ENCODE measurements at places on chromosomes 3 and 15.

- no peak for DNase-seq
These were observed 329.5 kb downstream of the OCA2 start for GRCh38 chr15:27769652-27770051.

DNA sequence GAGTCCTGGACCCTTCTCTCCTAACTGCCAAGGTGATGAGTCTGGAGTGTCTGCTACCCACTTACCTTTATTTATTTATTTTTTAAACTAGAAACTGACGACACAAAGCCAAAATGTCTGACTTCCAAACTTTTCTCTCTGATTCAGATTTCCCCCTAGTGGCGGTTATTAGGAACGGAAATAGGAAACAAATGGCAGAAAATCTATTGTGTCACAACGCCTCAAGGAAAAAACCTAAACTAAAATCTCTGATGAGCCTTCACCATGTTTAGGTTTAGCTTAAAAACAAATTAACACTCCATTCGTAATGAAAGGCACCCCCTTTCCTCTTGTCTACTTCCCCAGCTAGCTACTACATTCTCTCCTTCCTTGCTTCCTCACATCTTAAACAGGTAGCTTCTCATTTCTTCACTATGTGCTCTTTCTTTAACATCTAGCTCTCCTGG lies 94.0 kb upstream of the MEX3B start:
- no peak for DNase-seq

- no peak for DNase-seq
These were observed 3.5 kb downstream of the NSMCE3 start for GRCh38 chr15:29266052-29266582.

- DNase-seq: no peak
These were observed 135.9 kb upstream of the TGFBR2 start for GRCh38 chr3:30470496-30470895.

DNA sequence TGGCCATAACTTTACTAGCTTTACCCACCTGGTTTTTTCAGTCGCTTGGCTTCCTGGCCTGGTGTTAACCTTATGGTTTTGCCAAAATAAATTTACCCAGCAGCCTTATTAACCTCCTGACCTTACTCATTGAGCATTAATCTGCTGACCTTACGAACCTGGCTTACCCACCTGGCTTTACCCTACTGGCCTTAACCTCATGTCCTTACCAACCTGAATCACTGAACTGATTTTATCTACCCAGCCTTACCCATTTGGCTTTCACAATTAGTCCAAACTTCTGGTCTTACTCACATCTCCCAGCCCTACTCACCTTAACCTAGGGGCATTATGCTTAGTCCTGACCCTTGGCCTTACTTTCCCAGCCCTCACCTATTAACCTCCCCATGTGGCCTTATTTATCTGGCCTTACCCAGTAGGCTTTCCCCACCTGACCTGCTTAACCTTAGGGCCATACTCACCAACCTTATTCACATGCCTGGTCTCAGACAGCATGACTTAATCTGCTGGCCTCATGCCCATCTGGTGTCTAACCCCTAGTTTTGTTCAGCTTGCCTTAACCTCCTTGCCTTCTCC lies 93.4 kb downstream of the IL12A start:
- DNase-seq: no peak

GRCh38 chr3:99128235-99128634 lies 226.7 kb upstream of the DCBLD2 start:
- DNase-seq: no peak

- DNase-seq: no peak
These were observed 56.9 kb downstream of the FLNB start for GRCh38 chr3:58064923-58065638.

DNA sequence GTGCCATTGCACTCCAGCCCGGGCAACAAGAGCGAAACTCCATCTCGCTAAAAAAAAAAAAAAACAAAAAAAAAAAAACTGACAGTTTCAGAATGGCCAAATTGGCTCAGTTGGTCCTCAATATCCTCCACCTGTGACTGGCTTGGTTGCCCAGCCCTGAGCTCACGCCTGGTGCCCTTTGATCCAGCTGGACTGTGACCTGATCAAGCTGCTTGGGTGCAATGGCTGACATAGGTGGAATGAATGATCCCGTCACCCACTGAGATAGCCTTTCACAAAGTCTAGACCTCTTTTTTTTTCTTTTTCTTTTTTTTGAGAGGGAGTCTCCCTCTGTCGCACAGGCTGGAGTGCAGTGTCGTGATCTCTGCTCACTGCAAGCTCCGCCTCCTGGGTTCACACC lies 254.6 kb downstream of the FOXP1 start:
- DNase-seq: no peak

GRCh38 chr3:16199769-16200168 lies 25.3 kb downstream of the GALNT15 start:
- DNase-seq: no peak

DNA sequence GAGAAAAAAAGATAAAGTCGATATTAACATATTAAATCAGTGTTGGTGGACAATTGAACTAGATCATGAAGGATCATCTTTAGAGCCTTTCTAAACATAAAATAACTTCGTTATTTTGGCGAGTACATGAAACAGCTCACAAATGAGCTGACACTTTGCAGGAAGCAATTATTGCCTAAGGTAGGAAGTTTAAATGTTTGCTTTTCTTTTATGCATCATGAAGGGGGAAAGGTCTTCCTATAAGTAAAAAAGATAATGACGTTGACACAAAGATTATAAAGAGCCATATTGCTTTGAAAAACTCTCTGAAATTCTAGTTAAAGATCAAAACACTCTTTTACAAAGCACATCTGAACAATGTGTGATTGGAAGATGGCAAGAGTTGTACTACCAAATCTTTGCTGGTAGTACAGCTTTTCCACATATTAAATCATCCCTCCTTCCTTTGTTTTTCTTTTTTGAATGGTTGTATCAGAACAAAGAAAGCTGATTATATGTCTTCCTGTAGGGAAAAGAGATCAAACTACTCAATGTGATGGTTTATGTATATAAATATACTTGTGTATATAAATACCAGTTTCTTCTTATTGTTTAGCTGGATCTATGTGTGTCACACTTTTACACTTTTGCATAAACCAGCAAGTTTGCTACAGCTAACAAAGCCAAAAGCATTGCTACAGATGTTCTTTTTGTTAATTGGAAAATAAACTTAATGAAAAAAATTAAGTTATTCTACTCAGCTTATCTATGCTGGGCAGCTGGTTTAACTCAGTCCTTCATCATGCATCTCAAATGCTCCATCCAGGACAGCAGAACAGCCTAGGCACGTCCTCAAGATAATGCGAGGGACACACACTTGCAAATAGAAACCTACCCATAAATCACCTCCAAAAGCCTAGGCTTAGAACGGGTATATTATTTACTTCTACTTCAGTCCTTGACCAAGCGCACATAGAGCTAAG lies 850.8 kb upstream of the ROBO1 start:
- DNase-seq: no peak

DNA sequence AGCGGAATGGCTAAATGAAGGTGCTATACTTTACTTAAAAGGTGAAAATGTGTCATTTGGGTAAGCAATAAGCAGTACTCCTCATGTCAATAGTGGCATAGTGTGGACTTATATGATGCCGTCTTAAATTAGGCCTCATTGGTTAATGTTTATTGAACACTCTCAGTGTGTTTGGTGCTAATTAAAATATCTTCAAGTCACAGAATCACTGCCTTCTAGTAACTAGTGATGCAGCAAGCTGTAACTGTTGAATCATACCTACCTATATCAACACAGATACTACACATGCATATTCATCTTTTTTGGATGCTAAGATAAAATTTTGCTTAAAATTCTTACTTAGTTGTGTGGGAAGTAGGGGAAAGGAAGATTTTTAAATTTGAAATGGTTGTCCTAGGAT lies 30.7 kb downstream of the ARHGAP31 start:
- DNase-seq: no peak

DNA sequence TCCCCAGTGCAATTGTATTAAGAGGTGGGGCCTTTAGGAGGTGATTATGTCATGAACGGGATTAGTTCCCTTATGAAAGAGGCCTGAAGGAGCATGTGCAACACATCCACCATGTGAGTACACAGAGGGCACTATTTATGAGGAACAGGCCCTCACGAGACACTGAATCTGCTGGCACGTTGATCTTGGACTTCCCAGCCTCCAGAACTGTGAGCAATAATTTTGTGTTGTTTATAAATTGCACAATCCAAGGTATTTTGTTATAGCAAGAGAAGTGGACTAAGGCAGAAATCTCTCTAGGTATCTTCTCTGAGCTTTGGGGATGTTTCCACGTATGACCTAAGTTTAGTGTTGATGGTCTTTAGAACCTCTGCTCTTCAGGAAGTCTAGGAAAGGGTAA lies 149.3 kb upstream of the CBLB start:
- DNase-seq: no peak

DNA sequence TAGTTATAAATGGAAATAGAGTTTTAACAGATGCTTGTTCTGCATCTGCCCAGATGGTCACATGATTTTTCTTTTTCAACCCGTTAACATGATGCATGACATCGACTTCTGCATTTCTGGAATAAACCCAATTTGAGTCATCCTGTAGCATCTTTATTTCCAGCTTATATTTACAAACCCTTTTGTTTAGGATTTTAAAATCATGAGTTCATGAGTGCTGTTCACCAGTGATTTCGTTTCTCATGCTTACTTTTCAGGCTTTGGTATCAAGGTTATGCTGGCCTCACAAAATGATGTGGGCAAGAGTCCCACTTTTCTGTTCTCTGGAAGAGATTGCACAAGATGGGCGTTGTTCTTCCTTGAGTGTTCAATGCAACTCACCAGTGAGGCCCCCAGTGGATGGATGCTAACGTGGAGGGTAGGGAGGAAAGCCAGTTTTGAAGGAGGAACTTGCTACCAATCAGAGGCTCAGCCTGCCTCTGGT lies 5.2 kb downstream of the HRH1 start:
- DNase-seq: no peak

DNA sequence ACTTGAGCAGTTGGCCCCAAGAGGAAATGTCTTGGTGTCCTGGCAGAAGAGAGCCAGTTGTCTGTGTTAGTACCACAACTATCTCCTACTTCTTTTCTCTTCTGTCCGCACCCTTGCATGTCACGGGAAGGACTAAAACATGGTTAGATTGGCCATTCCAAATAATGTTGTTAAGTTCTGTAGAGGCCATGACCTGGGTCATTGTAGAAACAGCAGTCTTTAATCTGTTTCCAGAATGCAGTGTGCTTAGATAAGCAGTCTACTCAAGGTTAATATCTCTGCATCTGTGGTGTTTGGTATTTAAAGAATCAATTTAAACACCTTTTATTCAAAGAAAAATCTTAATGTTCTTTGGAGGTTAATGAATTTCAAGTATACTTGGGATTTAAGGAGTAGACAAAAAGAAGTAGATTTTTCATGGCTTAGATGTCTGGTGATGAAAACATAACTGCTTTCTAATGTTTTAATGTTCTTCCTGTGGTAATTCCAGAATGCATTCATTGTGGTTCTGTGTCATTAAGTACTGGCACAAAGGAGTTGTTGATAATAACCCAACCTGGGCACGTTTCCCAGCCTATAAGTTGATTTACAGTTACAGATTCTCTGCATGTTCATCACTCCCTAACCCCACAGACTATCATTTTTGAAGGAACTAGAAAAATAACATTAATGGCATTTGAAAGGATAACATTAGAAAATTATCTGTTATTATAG lies 58.9 kb downstream of the TMEM108 start:
- peak; percentile 60 for DNase-seq

GRCh38 chr3:162743091-162743490 lies 1246.5 kb downstream of the OTOL1 start:
- DNase-seq: no peak

DNA sequence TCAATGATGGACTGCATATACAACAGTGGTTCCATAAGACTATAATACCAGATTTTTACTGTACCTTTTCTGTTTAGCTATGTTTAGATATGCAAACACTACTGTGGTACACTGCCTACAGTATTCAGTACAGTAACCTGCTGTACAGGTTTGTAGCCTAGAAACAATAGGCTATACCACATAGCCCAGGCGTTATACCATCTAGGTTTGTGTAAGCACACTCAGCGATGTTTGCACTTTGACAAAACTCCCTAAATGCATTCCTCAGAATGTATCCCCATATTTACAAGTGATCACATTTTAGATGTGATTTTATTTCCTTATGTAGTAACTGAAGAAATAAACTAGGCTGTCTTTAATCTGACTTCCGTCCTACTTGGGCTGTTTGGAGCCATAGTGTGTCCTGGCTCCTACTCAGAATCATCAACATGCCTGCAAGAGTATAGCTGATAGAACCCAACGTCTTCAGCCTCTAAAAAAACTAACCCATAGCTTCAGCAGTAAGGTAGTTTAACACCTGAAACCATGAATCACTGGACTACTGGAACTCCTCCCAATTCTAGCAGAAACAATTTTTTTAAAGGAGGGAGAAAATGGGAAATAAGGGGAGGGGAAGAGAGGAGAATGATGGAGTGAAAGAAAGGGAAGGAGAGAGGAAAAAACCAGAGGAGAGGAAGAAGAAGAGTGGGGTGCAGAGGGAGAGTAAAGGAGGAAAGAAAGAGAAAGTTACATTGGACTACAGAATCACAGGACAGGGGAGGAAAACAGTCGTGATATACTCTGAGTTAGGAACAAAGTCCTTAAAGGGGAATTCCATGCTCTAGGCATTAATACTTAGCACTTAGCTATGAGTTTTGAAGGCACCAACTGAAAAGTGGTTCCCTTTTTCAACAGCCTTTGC lies 67.7 kb upstream of the PLXND1 start:
- DNase-seq: no peak

DNA sequence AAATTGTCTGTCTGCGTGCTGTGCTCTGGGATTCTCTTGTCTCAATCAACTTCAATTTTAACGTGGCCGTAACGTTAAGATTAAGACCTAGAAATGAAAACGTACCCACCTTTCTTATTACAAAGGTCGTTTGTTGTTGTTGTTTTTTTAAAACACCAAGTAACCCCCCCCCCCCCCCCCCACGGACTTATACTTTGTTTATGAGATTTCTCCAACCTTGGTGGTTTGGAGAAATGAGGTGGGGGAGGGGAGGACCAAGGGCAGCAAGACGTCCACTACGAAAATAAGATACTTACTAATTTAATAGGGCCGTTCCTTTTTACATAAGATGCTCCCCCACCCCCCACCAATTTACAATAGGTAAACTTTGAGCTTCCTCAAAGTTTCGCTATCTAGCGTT lies 244.4 kb upstream of the TOPAZ1 start:
- DNase-seq: no peak

All from NCI-H1436 (cell line).